ENCODE measurements at places on chromosomes 5 and 9.
A peak's percentile ranks its signal among the peaks of the same experiment; 100 is the strongest.

DNA sequence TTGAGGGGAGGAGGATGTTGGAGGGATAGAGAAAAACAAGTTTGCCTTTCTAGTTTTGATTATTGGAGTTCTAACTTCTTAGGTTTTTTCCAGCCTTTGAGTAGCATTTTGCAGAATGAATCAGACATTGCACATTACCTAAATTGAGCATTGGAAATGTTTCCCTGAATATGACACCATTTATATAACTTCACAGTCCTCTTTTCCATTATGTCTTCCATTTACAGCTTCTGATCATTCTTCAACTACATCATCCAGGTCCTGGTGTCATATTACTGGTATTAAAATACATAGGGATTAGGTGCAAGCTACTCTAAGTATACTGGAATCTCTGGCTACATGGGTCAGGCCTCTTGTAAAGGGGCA lies 286.1 kb downstream of the ARHGAP26 start:
- DNase-seq, result peak; percentile 52

DNA sequence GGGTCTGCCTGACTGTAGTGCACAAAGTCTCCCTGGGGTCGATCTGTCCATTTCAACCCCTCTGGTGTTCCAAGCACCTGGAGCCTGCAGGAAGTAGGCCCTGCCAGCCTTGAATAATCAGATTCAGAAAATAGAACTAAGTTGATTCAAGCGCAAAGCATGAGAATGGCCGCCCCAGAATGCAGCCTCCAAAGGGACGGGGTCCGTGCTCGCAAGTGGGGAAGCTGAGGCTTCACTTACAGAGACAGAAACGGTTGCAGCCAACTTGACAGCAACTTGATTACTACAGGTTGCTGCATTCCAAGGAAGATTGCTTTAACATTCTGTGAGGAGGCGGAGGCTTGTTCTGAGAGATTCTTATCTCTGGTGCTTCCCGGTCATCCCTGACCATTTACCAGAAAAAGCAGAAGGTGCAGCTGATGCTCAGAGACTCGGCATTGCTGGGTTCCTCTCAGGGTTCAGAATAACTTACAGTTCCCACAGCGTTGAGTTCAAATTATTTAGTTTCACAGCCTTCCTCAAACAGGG lies 14.9 kb upstream of the LRRC14B start:
- DNase-seq, result no peak

- DNase-seq, result no peak
Observed at GRCh38 chr5:159911349-159911748, 4.9 kb upstream of the ADRA1B start.

- DNase-seq, result no peak
Observed at GRCh38 chr5:961002-961710, 47.4 kb upstream of the NKD2 start.

GRCh38 chr9:2602704-2603116 lies 18.9 kb upstream of the VLDLR start:
- no peak for DNase-seq

- DNase-seq, result no peak
Observed at GRCh38 chr5:56684159-56684558, 131.2 kb upstream of the MAP3K1 start.

DNA sequence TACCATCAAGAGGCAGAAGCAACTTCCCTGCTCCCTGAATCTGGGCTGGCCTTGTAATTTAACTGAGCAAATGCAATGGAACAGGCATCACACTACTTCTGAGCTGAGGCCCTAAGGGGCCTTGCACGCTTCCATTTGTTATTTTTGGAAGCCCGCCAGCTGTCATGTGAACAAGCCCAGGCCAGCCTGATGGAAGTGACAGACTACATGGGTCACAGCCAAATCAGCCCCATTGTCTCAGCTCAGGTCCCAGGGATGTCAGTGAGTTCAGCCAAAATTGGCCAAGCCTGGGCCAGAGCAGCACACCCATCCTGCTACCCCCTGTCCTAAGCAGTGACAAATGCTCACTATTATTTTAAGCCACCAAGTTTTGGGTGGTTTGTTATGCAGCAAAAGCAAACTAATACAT lies 72.8 kb downstream of the PRRT1B start:
- no peak for DNase-seq

DNA sequence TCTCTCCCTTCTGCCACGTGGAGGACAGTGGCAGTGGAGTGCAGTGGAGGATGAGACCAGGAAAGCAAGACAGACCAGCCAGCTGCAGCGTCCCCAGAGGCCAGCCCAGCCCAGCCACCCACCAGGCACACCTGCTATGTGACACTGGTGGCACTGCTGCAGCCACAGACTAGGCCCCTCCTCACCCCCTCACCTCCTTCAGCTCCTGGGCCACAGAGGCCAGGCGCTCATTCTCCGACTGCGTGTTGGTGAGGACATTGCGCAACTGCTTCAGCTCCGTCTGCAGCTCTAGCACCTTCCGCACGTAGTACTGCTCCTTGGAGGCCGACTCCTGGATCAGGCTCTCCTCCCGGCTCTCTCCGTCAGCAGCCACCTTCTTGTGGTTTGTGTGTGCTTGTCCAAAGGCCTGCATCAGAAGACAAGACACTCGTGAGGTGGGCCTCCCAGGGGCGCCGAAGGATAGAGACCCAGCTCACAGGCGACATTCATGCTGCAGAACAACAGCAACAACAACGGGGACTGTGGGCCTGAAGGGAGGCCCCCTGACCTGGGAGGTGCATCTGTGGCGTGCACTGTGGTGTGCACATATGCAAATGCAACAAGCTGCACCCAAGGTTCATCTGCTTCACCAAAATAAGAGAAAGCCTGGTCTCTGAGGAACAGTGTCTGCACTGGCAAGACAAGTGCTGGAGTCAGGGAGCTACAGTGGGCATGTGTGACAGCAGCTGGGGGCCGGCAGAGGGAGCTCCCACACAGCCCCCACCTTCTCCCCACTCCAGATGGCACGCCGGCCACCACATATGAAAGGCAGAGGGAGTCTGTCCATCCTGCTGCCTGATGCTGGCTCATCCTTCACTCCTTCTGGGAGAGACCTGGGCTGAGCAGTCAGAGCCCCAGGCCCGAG lies 35.5 kb downstream of the BICD2 start:
- DNase-seq, result no peak

- DNase-seq, result no peak
Observed at GRCh38 chr5:107860044-107860443, 189.3 kb upstream of the EFNA5 start.

GRCh38 chr5:79932510-79933504 lies 58.3 kb downstream of the MTX3 start:
- DNase-seq, result no peak

- DNase-seq, result no peak
Observed at GRCh38 chr9:115212125-115212605, 94.2 kb upstream of the TNC start.

DNA sequence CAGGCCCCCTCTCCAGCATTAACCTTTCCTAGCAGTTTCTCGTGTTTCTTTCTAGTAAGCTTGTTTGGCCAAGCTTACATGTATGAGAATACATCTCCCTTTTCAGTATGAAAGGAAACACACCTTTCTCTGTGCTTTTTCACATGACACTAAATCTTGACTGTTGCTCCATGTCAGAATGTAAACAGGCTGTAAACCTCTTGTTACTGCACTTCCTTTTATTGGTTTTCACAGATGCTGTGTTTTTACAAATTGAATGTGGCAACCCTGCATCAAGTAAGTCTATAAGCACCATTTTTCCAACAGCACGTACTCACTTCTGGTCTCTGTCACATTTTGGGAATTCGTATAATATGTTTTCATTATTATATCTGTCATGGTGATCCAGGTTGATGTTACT lies 2.2 kb upstream of the CANX start:
- DNase-seq, result no peak

GRCh38 chr5:167649471-167649870 lies 642.0 kb upstream of the WWC1 start:
- no peak for DNase-seq

DNA sequence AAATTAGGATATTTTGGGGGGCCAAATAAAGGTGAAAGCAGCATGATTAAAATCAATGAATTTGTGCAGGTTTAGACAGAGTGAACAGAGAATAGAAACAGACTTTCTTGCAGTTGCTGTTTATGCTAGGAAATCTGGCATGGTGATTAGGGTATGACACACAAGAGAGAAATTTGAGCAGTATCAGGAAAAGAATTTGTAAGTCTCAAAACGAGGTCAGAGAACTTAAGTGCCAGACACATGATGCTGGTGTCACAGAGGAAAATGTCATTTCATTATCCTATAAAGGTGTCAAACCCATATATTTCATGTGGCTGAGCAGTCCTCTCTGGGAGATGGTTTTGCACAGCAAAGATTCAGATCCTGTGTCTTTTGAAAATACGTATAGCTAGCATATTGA lies 15.7 kb downstream of the LVRN start:
- DNase-seq, result peak; percentile 89

DNA sequence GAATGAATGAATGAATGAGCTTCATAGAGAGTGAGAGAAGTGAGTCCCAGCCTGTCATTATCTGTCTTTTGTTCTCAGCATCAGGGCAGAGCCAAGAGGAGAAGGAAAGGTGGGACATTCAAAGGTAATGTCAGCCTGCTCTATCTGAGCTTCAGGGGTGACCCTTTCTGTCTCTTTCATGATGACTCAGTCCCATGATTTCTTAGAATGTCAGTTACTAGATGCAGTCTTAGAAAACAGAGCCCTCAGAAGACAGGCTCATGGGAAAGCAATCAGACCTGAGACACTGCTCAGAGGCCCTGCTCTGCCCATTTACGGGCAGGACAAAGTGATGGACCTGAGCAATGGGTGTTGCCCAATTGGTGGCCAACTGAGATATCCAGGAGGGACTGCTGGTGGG lies 1.1 kb downstream of the SPATA31D1 start:
- DNase-seq, result no peak

- peak; percentile 82 for DNase-seq
Observed at GRCh38 chr5:112681481-112681908, 56.2 kb upstream of the APC start.

DNA sequence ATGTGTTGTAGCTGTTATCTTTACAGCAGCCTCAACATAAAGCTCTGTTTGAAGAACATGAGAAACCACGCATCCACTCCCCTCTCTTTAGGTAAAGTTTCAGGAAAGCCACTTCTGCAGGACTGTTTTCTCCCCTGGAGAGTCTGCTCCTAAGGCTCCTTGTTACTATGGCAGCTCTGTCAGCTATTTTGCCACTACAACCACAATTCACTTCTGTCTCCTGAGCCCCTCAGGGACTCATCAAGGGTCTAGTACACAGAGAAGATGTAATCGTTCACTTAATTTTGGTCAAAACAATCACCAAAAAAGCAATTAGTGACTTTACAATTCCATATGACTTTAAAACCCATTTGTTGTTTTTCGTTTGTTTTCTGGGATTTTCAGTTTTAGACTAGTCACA lies 157.7 kb downstream of the FBN2 start:
- no peak for DNase-seq

GRCh38 chr5:154729613-154730012 lies 25.6 kb upstream of the LARP1 start:
- no peak for DNase-seq

DNA sequence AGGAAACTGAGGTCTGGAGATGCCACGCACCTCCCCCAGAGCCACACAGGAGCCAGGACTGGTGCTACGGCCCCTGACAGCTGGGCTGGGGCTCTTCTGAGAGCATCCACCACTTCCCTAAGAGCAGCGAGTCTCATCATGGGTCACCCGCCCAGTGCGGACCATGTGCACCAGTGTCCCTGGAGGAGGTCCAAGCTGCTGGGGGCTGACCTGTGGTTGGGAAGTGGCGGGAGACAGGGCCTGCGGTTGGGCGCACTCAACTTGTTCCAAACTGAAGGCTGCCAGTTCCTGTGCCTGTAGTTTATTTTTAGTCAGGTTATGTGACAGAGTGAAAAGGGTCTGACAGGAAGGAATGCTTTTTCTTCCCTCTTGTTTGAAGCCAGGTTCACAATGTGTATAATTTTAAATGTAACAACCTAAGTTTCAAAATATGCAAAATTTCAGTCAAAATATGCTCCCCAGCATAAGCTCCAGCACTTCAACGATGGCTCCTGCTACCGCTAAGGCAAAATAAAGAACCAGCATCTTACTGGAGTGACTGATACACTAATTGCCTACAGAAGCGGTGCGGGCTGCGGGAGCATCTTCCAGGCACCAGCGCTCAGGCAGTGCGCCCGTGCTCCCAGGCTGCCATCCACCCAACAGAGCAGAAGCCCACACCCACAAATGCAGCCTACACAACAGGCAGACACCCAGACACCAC lies 14.8 kb downstream of the BARHL1 start:
- peak; percentile 23 for DNase-seq

DNA sequence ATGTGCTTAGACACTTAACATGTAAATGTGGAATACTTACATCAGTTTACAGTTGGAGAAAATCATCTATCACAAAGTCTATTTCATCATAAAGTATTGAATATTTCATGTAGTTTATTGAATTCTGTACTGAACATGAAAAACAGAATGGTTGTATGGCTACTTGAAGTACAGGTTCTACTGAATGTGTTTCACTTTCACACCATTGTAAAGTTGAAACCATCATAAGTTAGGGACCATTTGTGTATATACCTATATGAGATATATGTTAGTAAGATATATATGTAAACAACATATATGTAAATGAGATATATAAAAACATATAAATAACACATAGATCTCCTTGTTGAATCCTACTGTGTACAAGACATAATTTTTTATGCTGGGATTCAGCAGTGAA lies 63.0 kb upstream of the TAF11L2 start:
- no peak for DNase-seq

GRCh38 chr5:75091597-75091996 lies 39.2 kb upstream of the GCNT4 start:
- no peak for DNase-seq

- no peak for DNase-seq
Observed at GRCh38 chr5:56025151-56025885, 30.6 kb upstream of the IL6ST start.

DNA sequence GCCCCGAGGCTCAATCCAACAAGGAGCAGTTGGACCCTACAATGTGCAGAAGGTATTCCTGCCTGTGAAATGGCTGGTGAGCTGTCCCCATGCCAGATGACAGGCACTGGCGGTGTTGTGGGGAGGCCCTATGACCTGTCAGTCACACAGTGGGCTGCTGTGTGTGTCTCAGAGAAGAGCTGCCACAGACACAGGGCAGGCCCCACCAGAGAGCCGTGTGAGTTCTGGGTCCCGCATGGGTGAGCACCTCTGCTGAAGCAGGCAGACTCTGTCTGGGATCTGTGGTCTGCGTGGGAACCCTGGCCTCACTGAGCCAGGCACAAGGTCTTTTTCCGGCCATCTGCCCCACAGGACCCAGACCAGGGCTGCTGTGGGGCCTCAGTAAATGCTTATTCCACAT lies 37.3 kb upstream of the PITX1 start:
- DNase-seq, result no peak

GRCh38 chr9:99389087-99390033 lies 167.3 kb downstream of the SEC61B start:
- DNase-seq, result no peak

GRCh38 chr5:65818592-65818991 lies 96.6 kb downstream of the NLN start:
- DNase-seq, result no peak

GRCh38 chr9:134858051-134858841 lies 22.4 kb upstream of the FCN2 start:
- peak; percentile 18 for DNase-seq

GRCh38 chr5:178246624-178247279 lies 14.2 kb upstream of the PHYKPL start:
- DNase-seq, result no peak

Measured in fibroblast of lung (primary cell).